HT-29 (cell line): ENCODE measurements at places on chromosomes 1 and 21.

DNA sequence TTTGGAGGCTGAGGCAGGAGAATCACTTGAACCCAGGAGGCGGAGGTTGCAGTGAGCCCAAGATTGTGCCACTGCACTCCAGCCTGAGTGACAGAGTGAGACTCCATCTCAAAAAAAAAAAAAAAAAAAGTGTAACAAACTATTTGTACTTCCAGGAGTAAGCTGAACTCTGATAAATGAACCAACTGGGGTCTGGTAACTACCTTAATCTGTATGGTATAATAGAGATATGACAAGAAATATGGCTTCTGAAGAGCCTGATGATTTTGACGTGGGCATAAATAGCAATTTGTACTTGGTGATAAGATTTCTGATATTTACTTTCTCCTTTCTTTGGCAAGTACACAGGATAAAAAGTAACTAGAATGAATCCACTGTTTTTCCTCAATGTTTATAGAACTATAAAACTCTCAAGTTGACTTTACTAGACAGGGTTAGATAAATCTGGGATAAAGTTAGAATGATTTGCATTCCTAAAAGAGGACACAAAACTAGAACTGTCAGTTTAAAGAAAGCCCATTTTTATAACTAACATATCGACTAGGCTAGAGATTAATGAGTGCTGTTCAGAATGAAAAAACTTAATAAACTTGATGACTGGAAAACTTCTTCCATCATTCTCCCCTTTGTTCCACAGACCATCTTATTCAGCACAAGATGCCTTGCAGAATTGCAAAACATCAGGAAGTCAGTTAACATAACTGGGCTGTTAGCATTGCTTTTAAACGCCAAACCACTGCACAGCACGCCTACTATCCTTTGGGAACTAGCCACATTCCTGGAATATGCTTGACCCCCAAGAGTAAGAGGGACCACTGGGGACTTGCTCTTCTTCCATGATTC, 51.5 kb upstream of the EDARADD start:
- DNase-seq: no peak

GRCh38 chr1:30525971-30526651, 197.3 kb downstream of the MATN1 start:
- DNase-seq: peak; percentile 55

DNA sequence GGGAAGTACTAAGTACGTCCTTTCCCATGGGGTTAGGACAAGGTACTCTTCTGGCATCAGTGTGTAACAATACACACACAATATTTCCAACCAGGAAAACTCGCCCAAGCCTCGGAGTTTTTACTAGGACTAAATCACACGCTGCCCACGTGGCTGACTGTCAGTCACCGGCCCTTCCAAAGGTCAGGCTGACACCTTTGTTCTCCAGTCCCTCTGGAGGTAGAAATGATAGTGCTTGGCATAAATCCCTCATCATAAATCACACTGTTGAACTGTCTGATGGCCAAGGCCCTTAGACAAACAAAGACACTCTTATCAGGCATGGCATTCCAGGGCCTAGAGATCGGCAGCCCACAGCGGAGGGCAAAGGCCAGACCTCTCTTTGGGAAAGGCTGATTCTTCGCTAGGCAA, 16.9 kb upstream of the SLAMF9 start:
- peak; percentile 65 for DNase-seq

DNA sequence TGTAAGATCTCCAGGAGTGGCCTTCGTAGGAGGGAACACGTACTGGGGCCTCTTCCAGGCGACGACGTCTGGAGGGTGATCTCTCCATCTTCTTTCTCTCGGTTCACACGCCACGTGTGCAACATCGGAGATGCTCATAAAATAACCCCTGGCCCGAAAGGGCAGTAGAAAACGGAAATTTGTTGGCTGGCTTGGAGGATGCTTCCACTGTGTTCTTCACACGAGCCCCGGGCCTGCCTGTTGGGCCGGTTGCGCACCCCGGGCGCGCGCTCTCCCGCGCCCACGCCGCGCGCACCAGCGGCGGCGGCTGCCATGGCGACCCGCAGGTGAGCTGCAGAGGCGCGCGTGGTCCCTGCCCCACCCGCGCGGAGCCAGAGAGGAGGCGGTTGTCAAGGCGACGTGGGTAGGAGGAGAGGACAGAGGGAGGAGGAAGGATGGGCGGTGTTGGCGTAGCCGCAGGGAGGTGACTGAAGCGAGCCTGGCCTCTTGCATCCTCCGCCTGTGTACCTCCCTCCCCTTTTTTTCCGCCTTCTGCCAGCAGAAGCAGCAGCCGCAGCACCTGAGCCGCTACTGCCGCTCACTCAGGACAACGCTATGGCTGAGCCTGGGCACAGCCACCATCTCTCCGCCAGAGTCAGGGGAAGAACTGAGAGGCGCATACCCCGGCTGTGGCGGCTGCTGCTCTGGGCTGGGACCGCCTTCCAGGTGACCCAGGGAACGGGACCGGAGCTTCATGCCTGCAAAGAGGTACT, at the start of gene ELAPOR1:
ELAPOR1 (plus strand) TSS at position 526 of the 752 bp plus-strand sequence; CDS start at position 595, 69 bp downstream.
- no peak for DNase-seq

DNA sequence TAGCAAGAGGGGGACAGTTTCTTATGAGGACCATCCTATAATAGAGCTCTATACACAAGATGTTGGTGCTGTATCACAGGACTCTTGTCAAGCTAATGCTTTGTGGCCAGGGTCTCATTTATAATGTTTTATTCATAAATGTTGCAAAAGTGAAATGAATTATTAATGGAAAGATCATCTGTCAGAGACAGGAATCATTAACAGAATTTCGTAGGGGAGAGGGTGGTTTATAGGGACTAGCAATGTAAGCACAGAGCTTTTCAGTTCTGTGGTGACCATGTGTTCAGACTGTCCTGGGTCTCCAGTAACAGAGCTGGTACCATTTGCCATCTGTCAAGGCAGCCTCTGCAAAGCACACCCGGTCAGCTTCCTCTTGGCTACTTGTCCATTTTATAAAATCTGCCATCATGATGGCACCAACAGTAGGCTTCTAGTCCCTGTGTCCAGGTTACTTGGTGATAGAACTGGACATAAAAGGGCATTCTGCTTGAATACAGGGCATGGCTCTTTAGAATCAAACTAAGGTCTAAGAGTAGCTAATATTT, 36.2 kb downstream of the LPAR3 start:
- no peak for DNase-seq

DNA sequence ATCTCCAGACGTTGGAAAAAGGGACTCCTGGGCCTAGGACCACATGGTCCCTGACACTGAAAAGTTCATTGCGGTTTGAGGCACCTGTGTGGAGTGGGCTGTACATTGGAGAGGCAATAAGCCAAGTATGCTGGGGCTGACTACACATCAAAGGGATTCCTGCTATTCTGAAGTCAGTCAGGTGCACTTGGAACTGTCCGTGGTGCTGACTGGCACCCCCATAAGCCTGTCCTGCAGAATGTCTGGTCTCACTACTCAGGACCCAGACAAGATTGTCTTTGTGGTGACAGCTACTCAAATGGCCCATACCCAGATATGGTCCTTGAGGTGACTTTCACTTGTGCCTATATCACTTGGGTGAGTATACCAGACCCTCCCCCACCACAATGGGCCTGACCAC, 150.6 kb downstream of the RWDD3 start:
- DNase-seq: peak; percentile 55

GRCh38 chr21:23017989-23018388, 2019.8 kb downstream of the NCAM2 start:
- no peak for DNase-seq

GRCh38 chr21:30482130-30482529, 2.0 kb upstream of the KRTAP19-1 start:
- DNase-seq: no peak

DNA sequence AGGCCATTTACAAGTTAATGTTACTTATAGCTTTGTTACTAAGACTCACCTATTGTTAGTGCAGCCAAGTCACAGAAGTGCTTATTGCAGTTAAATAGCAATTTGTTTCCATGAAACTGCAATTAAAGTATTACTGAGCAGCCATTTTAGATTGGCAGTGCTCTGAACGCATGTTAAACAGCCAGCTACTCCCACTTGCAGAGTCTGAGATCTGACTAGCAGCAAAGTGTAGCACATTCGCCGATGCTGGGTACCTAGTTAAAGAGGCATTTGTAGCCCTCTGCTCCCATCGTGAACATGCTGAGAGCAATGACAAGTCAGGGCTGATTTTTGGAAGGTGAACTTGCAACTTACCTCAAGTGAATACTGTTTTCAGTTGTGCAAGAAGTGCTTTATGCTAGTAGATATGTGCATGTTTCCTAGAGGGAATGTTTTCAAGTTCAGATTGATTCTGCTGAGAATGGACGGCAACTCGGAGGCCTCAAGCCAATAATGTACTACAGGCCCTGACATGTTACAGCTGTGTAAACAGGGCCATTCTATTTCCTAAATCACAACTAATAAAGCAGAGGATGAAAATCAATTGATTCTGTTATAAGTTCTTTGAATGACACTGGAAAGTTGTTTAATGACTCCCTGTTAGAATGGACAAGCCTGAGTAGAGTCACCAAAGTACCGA, 19.8 kb downstream of the LMO4 start:
- no peak for DNase-seq

GRCh38 chr1:162868972-162869371, 8.0 kb upstream of the CCDC190 start:
- no peak for DNase-seq

GRCh38 chr1:235068158-235069121, 60.2 kb downstream of the TOMM20 start:
- DNase-seq: peak; percentile 67

GRCh38 chr1:41109310-41110197, 88.0 kb upstream of the SLFNL1 start:
- peak; percentile 52 for DNase-seq

DNA sequence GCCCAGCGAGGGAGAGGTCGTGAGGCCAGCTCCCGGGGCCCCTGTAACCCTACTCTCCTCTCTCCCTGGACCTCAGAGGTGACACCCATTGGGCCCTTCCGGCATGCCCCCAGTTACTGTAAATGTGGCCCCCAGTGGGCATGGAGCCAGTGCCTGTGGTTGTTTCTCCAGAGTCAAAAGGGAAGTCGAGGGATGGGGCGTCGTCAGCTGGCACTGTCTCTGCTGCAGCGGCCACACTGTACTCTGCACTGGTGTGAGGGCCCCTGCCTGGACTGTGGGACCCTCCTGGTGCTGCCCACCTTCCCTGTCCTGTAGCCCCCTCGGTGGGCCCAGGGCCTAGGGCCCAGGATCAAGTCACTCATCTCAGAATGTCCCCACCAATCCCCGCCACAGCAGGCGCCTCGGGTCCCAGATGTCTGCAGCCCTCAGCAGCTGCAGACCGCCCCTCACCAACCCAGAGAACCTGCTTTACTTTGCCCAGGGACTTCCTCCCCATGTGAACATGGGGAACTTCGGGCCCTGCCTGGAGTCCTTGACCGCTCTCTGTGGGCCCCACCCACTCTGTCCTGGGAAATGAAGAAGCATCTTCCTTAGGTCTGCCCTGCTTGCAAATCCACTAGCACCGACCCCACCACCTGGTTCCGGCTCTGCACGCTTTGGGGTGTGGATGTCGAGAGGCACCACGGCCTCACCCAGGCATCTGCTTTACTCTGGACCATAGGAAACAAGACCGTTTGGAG, 23.7 kb upstream of the TNFRSF1B start:
- DNase-seq: no peak

- peak; percentile 72 for DNase-seq
These were observed 18.8 kb downstream of the ADGRB2 start for GRCh38 chr1:31745096-31745945.

GRCh38 chr1:51293898-51294515, 36.4 kb downstream of the TTC39A start:
- DNase-seq: no peak

DNA sequence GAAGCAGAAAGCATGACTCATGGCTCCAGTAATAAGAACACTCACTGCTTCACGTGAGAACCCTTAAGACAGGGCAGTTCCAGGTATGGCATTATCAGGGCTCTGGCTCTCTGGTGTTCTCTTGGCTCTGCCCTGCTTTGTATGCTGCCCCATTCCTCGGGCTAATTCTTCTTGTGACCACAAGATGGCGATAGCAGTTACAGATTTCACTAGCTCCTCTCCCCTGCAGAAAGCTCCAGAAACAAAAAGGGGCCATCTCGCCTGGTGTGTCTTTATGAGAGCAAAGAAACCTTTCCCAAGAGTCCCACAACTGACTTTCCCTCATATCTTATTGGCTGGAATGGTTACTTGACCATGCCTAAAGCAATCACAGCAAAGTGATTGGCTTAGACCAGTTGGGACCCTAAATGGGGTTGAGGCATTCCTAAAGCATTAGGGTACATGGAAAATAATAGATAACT, 60.1 kb downstream of the F3 start:
- DNase-seq: peak; percentile 89

DNA sequence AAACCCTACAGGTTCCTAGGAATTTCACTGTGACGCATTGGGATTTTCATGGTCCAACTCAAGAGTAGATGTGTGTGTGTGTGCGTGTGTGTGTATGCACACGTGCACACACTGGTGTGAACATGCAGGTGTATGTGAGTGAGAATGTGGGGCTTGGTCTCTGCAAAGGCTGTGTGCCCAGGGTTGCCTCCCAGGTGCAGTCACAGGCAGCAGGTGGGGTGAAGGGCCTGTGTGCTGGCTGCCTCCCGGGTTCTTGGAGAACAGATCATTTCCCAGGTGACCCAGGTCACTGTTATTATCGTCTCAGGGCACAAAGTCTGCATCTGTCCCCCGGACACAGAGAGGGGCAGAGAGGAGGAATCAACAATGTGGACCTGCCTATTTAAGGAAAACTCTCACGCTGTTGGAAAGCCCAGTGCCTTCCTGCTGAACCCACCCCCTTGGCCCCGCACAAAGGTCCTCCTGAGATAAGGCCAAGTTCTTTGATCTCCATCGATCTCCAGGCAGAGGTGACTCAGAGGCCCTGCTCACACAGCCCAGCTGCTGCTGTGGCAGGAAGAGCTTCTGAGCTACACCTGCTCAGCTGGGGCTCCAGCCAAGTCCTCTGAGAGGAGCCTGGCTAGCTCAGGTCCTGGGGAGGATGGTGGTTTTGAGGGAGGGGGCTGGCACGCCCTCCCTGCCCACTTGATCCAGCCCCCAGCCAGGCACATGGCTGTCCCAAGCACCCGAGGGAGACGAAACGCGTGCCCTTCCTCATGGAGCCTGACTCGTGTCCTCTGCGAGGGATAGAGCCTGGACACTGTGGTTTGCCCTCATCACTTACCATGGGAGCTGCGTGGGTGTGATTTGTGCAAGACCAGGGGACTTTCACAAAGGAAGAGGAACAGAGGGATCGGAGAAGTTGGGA, 134.0 kb upstream of the ARHGEF16 start:
- peak; percentile 73 for DNase-seq

- DNase-seq: no peak
These were observed 5.1 kb upstream of the RCAN1 start for GRCh38 chr21:34619841-34620665.

GRCh38 chr1:203172184-203173010, 3.2 kb downstream of the MYBPH start:
- peak; percentile 80 for DNase-seq

- DNase-seq: no peak
These were observed 39.7 kb downstream of the EDN2 start for GRCh38 chr1:41444785-41445184.
